ENCODE measurements at places on chromosomes 16 and 17.

- no peak for DNase-seq
Observed at GRCh38 chr17:39704821-39705551, 5.1 kb downstream of the ERBB2 start.

DNA sequence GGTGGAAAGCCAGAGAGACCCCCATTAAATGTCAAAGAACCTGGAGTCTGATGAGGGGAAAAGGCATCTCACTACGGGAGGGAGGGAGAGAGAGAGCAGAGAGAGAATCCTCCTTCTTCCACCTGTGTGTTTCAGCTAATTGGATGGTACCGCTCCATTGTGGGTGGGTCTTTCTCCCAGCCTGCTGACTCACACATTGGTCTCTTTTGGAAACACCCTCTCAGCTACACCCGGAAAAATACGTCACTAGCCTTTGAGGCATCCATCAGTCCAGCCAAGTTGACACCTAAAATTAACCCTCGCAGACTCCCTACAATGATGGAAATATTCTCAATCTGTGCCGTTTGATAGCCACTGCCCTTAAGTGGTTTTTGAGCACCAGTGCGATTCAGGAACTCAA is 100.4 kb downstream of the ELAC2 start:
- no peak for DNase-seq

- no peak for DNase-seq
Observed at GRCh38 chr16:86167061-86167460, 268.1 kb downstream of the IRF8 start.

- DNase-seq, result no peak
Observed at GRCh38 chr16:53812914-53813313, 109.0 kb downstream of the FTO start.

DNA sequence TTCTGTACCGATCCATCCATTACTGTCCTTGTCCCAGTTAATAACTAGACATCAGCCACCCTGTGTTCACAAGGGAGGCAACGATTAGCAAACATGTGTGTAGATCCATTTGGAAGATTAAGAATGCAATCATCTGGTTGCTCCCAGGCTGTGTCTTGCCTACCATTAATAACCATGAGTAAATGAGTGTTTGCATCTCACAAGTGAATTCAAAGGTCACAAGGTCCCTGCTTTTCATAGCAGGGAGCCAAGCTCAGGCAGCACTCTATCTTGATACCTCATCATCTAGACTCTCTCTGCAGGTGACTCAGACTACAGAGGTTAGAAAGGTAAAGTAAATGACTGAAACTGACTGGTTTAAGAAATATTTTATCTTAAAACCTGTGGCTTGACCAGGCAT is 25.3 kb downstream of the VWA3A start:
- DNase-seq, result peak; percentile 7

DNA sequence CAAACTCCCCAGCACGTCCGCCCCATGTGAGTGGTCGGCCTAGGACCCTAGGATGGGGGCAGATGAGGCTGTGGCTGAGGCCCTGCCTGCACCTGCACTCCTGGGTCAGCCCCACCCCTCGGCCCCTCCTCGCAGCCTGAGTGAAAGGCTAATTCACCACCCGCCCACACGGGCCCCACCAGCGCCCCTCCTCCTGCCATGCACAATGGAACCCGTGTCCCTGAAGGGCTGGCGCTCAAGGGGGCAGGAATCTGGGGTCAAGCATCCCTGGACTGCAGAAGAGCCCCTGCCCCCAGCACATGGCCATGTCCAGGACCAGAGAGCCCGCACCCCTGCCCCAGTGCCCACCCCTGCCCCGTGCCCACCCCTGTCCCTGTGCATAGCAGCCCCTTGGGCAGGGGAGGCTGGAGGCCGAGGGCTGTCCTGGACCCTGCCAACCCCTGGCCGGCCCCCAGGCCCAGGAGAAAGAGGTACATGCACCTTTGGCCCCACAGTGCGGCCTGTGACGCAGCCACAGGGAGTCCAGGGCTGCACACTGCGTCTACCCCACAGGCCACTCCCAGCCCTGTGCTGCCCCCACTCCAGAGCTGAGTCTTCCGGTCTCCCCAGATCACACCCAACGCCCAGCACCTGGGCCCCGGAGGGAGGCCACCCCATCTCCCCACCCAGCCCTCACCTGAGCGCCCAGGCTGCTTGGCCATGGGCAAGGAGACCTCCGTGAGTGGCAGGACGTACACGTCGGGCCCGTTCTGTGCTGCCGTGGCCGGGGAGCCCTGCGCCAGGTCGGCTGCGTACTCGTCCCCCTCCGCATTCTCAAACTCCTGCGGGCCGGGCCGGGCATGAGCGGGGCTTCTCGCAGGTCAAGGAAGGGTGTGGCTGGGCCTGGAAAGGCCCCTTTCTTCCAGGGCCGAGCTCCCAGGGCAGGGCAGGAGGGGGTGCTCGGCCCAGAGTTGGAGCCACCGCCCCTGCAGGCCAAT is 34.6 kb upstream of the PVALEF start:
- DNase-seq, result no peak

GRCh38 chr16:1982013-1982433 is 754 bp upstream of the NOXO1 start:
- DNase-seq, result no peak

- no peak for DNase-seq
Observed at GRCh38 chr16:89194340-89195311, 5.7 kb downstream of the SLC22A31 start.

- DNase-seq, result no peak
Observed at GRCh38 chr16:69180011-69180338, 7.0 kb upstream of the SNTB2 start.

DNA sequence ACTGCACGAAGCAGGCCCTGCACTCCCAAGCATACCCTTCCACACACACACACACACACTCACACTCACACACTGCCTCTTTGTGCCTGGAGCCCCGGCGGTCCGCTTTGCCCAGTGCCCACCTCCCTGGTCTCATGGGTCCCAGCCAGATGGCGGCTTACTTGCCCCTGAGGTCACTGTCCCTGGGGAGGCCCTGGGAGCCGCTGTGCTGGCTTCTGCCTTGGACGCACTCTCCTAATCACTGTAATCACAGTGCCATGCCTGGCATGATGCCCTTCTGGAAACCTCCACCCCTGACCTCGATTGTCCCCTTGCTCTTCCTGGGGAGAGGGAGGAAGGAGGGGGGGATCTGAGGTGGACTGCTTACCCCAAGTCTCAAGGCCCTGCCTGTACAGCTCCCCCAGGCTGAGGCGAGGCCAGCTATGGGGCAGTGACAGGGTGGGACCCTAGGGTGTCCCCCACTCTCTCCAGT is 36.0 kb downstream of the ARHGAP23 start:
- DNase-seq, result no peak

DNA sequence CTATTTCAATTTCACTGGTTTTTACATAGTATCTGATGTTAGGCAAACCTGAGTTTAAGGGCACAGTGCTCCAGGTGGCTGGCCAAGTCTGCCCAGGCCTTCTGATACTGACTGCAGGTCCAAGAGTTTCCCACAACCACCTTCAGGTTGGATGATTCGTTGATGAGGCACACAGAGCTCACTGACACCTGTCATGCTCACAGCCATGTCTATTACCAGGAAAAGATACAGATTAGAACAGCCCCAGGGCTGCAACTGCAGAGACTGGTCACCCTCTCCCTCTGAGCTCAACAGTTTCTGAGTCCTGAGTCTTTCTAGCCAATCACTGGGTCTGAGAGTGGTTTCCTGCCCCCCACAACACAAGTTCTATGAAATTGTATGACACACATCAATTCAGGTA is 37.2 kb downstream of the MEAK7 start:
- DNase-seq, result no peak

DNA sequence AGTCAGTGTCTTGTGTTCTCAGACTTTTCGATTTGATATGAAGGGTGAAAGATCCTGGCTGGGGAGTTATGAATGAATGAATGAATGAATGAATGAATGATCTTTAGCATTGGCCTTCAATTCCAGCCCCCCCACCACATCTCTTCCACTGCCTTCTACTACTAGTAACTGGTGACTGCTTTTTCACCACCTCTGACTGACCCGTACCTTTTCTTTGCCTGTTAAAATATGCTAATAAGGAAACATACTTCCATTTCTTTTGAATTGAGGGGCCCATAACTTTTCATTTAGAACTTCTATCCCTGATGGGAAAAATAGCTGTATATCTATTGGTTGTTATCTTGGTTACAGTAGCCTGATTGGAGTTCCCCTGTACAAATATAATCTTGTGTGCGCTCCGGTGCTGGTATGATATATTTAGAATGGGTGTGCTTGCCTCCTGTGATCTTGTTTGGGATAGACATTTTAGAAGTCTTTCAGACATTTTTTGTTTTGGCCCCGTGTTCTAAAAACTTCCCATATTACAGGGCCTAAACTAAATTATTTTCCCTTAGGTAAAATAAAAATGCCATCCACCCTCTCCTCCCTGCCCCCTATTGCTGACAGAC is 3.4 kb downstream of the LYRM1 start:
- DNase-seq, result no peak

GRCh38 chr17:29243792-29244191 is 2.9 kb upstream of the CRYBA1 start:
- DNase-seq, result no peak

- no peak for DNase-seq
Observed at GRCh38 chr16:78695391-78695790, 595.9 kb downstream of the WWOX start.

- DNase-seq, result no peak
Observed at GRCh38 chr17:34596920-34597319, 17.5 kb downstream of the TMEM132E start.

- DNase-seq, result peak; percentile 28
Observed at GRCh38 chr17:14201021-14201987, 35.4 kb downstream of the CDRT15 start.

GRCh38 chr16:30368792-30369090 is 1.6 kb downstream of the TBC1D10B start:
- DNase-seq, result no peak

DNA sequence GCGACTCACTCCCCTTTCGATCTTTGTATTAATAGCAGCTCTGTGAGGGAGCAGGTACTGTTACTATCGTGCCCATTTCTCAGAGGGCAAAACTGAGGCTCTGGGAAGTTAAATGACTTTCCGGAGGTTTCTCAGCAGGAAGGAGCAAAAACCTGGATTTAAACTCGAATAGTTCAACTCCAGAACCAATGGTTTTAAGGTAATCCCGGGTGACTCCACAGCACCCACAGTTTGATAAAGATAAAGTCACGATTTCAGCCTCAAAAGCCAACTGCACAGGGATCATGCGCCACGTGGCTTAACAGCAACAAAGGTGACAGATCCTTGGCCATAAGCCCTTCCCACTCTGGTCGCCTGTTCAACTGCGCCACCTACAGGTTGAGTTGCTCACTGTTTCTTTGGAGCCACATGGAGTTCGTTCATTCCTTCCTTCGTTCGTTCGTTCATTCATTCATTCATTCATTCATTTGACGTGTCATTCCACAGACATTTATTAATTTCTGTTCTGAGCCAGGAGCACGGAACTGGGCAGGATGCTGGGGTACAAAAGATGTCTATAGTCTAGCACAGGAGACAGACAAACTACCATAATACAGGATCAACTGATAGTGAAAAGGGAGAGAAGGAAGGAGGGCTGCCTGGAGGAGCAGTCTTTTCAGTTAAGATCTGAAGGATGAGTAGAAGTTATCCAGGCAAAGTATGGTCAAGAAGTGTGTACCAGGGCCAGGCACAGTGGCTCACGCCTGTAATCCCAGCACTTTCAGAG is 134.8 kb downstream of the HS3ST2 start:
- DNase-seq, result peak; percentile 34

DNA sequence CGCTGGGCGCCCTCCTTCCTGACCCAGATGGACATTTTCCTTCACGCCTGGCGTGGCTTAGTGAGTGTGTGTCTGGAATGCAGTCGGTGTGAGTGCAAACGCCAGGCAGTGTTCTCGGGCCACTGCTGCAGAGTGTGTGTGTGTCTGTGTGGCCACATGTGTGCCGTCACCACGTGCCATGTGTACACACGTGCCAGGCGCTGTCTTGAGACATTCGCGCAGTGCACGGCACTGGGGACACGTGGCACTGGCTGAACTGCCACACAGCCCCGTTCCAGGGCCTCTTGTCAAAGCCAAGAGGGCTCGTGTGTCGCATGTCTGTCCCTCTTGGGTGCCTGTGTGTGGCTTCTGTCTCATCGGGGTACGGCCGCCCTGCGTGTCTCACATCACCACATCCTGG is 28.8 kb downstream of the MAPK8IP3 start:
- no peak for DNase-seq

- no peak for DNase-seq
Observed at GRCh38 chr16:2737238-2737605, 15.2 kb upstream of the SRRM2 start.

DNA sequence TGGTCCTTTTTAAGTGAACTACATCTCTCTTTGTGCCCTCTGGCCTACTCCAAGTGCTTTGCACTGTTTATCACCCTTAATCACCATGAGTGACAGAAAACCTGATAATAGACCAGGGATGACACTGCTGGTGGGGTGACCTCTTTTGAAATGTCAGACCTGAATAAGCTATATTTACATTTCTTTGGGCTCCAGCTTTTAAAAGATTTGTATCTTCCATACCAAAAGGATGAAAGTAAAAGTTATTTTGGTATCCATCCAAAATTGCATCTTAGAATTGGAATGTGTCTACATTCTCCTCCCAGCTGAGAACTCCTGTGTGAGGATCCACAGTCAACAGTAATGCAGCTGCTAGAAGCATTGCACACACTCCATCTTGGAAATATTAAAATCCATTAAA is 370.0 kb downstream of the CDH11 start:
- no peak for DNase-seq

- peak; percentile 95 for DNase-seq
Observed at GRCh38 chr17:42329025-42329976, 41.0 kb downstream of the STAT5A start.

GRCh38 chr16:89049484-89050118 is 44.1 kb upstream of the ACSF3 start:
- no peak for DNase-seq

DNA sequence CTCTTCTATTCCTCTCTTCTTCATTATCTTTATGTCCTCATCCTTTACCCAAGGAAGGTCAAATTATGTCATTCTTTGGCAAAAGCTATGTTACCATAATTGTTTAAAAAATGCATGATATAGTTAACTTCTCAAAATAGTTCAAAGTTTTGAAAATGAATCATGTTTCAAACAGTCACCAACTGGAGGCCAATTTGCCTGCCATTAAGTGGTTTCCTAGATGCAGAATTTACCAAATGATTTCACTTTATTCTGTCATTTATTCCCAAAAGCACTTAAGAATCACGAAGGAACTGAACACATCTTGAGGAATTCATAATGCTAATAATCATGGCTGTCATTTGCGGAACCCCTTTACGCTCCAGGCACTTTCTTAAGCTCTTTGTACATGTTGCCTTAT is 190.9 kb upstream of the CDH11 start:
- DNase-seq, result no peak

- DNase-seq, result peak; percentile 44
Observed at GRCh38 chr17:29180034-29180787, at the start of gene MYO18A. TSS of gene MYO18A (minus strand) at chr17:29180398. CDS start at chr17:29166940, 13,458 bp downstream.

GRCh38 chr17:55466671-55467070 is 44.6 kb downstream of the SMIM36 start:
- peak; percentile 90 for DNase-seq
